KBM-7 (cell line): ENCODE measurements at places on chromosomes 1 and 21.

DNA sequence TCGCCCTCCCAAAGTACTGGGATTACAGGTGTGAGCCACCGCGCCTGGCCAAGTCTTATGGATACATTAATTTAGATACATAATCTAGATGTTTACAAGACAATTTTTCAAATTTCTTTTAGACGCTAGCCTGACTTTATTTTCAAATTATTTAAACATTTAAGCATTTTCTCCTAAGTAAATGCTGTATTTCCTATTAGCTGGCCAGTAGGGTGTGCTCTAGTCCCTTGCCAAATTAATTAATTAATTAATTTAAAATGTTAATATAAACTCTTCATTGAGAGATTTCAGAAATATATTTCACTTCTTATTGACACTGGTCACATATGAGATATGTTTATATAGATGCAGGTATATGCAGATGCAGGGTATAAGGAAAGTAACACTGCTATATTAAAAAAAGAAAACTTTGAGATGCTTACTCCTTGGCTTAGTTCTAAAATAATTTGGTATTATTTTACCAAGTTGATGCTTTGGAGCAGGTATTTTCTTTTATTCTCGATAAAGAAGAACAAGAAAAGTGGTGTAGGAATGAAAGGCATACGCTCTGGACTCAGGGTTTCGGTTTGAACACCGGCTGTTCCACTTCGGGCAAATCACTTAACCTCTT, 5.2 kb upstream of the ERRFI1 start:
- no peak for DNase-seq

DNA sequence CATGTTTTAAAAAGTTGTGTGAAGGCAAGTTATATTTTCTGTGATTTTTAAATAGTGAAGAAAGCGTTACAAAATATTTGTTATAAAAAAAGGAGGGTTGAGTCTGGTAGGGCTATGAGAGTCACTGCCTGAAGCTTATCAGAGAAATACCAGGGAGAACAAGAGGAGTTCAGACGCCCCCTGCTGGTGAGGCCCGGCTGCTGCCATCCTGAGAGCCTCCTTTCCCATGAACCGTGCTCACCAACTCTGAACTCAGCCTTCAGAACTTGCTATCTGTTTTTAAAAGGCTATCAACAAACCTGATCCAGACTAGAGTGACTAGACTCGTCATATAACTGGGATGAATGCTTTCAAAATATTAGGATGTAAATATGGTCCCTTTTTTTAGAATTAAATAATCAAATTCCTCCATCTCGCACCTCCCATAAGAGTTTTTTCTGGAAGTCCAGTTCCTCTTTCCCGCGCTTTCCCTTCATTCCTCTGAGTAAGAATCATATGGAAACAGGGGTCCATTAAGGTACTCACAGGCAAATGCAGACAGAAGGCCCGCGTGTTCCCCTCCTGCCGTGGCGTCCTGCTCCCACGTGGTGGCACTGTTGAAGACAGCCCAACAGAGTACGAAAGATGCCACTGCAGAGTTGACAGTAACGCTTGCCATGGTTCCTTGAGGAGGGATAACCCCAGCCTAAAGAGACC, 26.2 kb upstream of the SPATA6 start:
- peak; percentile 83 for DNase-seq

- no peak for DNase-seq
Measured at GRCh38 chr1:9071554-9072235, 2.3 kb upstream of the SLC2A5 start.

DNA sequence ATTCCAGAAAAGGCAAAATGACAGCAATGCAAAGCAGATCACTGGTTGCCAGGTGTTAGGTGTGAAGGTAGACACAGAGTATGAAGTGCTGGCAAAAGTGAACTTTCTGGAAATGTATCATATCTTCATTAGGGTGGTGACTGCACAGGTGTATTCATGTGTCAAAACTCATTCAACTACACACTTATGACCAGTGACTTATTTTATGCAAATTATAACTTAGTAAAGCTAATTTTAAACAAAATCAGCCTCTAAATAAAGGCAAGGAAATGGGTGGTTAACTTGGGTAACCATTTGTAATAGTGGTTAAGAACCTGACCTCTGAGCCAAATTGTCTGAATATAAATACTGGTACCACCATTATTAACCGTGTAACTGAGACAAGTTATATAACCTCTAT, 7.4 kb downstream of the COP1 start:
- no peak for DNase-seq

- DNase-seq = peak; percentile 94
Measured at GRCh38 chr1:28248273-28249012, 10.9 kb upstream of the SESN2 start.

DNA sequence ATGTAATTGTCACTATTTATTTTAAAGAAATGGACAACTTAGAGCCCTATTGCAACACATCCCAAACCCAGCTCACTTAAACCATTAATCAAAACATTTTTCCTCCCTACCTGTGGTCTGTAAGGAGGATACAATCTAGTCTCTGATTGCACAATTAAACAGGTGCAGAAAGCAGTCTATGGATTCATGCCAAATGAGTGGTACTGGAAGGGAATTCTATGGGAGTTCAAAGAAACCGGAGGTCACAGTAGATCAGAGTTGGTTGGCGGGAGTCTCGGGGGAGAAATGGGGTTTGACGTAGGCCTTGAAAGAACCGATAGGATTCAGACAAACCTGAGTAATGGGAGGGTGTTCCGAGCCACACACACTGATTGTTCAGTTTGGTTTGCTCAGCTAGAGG, 314.9 kb downstream of the KIF26B start:
- DNase-seq = no peak
